Melanocyte of skin (primary cell): ENCODE measurements at places on chromosomes 12 and 14. TPM values are rescaled to one million over a fixed set of nuclear protein-coding genes. Genes with fewer than 3 reads are reported as not detected.

HSP90AA1 gene
- 595 and 722 TPM in 2 replicates for total RNA-seq

PLBD1 gene
- total RNA-seq = 1.4 and 1.8 TPM in 2 replicates

FOXN4 gene
- under 0.01 TPM in 1 of 2 replicates, not detected in the other for total RNA-seq

MYBPC1 gene
- total RNA-seq = not detected in 2 replicates

USP44 gene
- 0.34 and 1.5 TPM in 2 replicates for total RNA-seq

SPTLC2 gene
- 29.3 and 58.2 TPM in 2 replicates for total RNA-seq
